NCI-H774 (cell line): ENCODE measurements at places on chromosomes 7 and 10.

GRCh38 chr7:115585015-115585718, 445.4 kb downstream of the TFEC start:
- DNase-seq: no peak

- DNase-seq: no peak
These were observed 112.8 kb upstream of the AHR start for GRCh38 chr7:17185690-17186070.

- DNase-seq: no peak
These were observed 95.0 kb downstream of the FAM53B start for GRCh38 chr10:124649214-124649613.

DNA sequence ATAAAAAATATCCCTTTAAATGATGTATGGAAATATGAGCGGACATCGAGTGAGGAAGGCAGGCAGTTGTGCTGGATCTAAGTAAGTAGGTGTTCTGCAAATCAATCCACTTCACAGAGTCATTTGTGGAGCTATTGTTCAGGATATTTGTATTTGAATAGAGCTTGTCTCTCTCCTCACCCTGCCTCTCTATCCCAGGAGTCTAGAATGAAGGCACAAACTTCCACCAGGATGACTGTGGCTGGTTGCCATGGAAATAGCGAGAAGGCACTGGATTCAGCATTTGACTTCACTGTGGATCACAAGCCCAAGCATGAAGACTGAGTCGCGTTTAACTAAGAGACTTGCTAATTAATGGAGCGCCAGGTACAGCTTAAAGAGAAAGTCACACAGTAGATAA, 53.2 kb downstream of the NPY start:
- no peak for DNase-seq

- DNase-seq: no peak
These were observed 656.8 kb upstream of the ANKRD30A start for GRCh38 chr10:36468620-36469019.

- no peak for DNase-seq
These were observed 43.7 kb downstream of the ZNF273 start for GRCh38 chr7:64946772-64947171.

DNA sequence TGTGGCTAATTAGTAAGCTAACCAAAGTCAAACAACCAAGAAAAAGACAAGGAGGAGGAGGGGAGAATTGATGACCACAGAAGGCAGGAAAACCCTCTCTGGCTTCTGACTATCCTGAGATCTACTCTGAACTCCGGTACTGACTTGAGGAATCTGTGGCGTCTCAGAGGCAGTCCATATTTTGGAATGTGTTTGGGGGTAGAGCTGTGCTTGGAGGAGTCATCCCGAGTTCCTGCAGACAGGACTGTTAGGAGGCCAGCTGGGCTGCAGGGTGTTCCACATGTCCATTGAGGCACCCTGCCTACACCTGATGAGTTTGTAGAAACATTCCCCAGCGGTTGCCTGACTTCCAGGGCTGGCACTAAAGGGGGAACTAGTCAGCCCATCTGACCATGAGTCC, 91.6 kb downstream of the PLCE1 start:
- DNase-seq: no peak

DNA sequence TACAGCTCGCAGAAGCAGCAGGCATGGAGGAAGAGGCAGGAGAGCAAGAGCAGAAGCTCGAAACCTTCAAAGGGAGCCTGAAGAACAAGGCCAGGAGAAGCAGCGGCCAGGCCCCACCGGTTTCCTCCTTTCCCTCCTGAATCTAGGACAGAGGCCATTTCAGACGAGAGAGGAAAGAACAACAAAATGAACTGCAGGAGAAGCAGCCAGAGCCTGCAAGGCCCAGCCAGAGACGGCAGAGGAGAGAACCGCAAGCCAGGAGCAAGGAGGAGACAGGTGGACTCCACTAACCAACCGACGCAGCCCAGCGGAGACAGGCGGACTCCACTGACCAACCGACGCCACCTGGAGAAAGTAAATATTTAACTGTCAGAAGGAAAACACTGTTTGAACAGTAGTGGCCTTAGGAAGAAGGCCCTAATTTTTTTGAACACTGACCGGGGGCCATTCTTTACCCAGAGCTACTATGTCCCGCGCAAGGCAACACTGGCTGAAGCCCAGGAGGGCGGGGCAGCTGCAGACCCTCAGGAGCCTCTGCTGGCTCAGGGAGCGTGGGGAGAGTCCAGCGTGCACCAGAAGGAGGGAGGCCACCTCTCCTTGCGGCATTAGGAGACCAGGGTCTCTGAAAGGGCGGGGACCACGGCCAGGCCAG, 559.2 kb downstream of the PTPRN2 start:
- DNase-seq: peak; percentile 70

- no peak for DNase-seq
These were observed 106.5 kb downstream of the ARHGAP12 start for GRCh38 chr10:31822150-31822549.

GRCh38 chr10:62707810-62708209, 96.7 kb upstream of the ADO start:
- no peak for DNase-seq

- no peak for DNase-seq
These were observed 202.2 kb downstream of the CACNA2D1 start for GRCh38 chr7:82241356-82241755.

GRCh38 chr7:75866114-75866488, 12.7 kb upstream of the RHBDD2 start:
- no peak for DNase-seq

DNA sequence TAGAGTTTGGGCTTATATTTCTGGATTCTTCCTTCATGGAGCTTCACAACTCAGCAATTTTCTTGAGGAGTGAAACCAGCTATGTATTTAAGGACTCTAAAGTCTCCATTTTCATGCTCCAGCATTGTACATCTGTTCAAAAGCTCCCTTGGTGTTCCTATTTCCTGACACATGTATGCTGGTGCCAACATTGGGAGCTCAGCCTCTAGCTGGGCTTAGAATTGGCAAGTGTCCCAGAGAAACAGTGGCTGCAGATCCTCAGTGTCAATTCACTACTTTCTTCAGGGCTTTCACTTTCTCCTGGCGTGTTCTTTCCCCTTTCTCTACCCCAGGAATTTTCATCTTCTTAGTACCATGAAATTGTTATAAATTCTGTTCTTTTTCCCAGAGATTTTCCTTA, 103.1 kb downstream of the ZNF467 start:
- no peak for DNase-seq

GRCh38 chr10:31792745-31793144, 135.9 kb downstream of the ARHGAP12 start:
- DNase-seq: no peak

DNA sequence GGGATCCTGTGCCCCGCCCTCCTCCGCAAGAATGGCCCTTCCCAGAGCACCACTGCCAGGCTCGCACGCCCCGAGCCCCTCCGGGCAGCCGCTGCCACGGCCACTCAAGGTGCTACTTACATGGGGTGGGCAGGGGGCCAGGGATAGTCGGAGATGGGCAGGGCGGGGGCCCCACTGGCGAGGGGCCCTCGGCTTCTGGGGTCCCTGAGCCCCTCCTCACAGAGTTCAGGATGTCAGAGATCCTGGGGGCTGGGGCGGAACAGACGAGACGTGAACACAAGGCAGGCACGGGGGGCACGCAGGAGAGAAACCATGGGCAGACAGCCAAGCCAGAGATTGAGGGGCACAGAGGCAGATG, 25.6 kb downstream of the YKT6 start:
- no peak for DNase-seq
